ENCODE measurements at places on chromosomes 6 and 20.

DNA sequence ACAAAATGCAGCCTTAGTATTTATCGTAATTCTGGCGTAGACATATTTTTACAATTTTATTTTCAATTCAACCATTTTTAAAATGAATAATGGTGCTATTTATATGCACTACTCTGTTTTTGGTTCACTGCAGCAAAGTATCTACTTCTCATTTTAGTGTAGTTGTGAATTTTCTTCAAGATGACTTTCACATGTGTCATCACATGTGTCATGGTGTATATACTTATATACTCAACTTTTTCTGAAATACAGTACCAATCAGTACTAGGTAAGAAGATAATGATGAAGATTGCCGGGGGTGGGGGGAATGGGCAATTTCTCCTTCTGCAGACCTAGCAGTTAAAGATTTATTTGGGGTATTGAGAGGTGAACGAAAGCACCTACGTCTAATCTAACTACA lies 634.5 kb downstream of the PHF3 start:
- DNase-seq: no peak

DNA sequence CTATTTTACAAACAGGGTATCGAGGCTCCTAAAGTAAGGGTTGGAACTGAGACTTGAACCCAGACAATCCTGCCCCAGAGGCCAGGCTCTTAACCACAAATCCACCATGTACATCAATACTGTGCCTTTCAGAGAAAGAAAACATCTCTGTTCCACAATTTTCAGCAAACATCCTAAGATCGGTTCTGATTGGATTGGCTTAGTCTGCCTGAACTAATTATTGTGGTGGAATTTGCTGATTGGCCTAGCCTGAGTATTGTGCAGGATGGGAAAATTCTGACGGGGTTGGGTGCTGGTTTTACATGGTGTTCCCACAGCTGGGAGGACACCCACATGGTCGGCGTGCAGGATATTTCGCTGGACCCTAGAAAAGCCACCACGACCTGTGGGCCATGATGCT lies at the start of gene CLPSL1:
CLPSL1 (plus strand) TSS at position 301 of the 400 bp plus-strand sequence; CDS start at position 393, 92 bp downstream.
- no peak for DNase-seq

- DNase-seq: no peak
These were observed 104.8 kb upstream of the EYA4 start for GRCh38 chr6:133136177-133136880.

GRCh38 chr6:7787137-7787608 lies 61.3 kb downstream of the BMP6 start:
- no peak for DNase-seq

- no peak for DNase-seq
These were observed 32.3 kb downstream of the ID4 start for GRCh38 chr6:19869464-19869863.

DNA sequence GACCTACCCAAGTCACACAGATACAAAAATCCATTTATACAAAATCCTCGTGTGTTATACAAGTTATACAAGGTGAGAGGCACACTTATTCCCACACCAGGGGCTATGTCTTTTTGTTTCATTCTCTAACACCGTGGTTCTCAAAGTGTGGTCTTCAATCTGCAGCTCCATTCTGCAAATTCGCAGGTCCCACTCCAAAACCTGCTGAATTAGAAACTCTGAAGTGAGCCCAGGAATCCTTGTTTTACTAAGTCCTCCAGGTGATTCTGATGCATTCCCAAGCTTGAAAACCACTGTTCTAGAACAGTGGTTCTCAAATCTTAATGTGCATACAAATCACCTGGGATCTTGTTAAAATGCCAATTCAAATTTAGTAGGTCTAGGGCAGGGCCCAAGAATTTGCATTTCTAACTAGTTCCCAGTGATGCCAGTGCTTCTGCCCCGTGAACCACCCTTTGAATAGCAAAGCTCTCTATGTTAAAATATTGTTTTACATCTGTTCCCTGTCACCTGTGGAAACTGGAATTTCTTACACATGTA lies 35.1 kb downstream of the LRFN2 start:
- DNase-seq: no peak

DNA sequence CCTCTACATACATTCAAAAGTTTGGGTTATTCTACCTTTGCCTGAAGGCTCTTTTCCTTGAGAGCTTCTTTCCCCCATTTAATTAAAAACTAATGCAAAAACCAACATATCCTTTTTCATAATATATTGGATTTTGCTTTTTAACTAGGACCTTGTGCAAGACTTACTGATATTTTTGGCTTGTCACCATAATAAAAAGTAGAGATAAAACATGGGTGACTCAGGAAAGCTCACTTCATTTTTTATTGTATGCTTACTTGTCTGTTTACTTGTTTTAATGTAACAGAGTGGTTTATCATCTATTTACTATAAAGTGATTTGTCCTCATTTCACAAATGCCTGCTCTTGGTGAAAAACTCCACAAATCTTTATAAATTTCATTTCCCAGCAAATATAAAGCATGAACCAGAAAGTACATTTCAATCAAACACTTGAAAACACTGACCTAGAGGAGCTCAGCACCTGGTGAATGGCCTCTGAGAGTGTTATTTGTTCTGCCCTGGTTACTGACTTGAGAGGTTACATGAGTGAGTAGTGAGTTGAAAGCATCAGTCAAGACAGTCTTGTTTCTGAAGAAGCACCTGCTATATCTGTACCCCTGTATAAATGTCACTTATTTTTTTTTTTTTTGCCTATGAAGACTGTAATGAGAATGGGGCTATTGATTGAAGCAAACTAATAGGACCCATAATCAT lies 20.8 kb downstream of the ADGRG6 start:
- DNase-seq: no peak

GRCh38 chr6:10180138-10181074 lies 234.5 kb downstream of the TFAP2A start:
- no peak for DNase-seq

GRCh38 chr6:168951217-168951616 lies 302.4 kb downstream of the THBS2 start:
- DNase-seq: no peak

DNA sequence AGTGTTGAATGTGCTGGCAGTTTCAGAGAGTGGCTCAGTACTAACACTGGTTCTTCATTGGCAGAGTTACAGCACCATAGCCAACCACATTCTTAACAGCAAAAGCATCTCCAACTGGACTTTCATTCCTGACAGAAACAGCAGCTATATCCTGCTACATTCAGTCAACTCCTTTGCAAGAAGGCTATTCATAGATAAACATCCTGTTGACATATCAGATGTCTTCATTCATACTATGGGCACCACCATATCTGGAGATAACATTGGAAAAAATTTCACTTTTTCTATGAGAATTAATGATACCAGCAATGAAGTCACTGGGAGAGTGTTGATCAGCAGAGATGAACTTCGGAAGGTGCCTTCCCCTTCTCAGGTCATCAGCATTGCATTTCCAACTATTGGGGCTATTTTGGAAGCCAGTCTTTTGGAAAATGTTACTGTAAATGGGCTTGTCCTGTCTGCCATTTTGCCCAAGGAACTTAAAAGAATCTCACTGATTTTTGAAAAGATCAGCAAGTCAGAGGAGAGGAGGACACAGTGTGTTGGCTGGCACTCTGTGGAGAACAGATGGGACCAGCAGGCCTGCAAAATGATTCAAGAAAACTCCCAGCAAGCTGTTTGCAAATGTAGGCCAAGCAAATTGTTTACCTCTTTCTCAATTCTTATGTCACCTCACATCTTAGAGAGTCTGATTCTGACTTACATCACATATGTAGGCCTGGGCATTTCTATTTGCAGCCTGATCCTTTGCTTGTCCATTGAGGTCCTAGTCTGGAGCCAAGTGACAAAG lies 17.0 kb upstream of the ADGRF4 start:
- DNase-seq: no peak

DNA sequence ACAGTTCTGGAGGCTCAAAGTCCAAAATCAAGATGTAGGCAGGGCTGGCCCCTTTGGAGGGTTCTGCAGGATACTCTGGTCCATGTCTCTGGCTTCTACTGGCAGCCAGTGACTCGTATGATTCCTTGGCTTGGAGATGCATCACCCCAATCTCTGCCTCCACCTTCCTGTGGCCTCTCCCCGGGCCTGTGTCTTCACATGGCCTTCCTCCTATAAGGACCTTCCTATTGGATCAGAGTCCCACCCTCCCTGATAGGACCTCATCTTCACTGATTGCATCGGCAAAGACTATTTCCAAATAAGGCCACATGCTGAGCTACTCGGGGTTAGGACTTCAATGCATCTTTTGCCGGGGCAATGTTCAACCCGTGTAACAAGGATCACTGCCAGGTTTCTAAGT lies 509.0 kb downstream of the CD83 start:
- DNase-seq: no peak

DNA sequence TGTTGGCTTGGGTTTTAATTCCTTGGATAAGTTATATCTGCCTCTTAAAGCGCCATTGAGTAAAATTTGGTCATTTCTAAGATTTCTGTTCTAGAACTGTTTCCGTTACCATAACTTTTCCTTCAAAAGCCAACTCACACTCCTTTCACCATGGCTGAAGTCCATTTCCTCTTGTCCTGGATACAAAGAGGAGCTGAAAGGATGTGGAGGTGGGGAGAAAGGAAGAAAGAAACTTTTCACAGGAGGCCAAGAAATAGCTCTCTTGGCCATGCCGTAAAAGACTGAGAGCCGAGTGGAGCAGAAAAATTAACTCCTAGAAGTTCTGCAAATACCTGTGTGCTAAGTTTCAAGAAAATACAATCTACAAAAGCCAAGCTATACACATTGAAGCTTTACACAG lies 21.6 kb downstream of the GABBR1 start:
- no peak for DNase-seq

- DNase-seq: no peak
These were observed 40.7 kb downstream of the PYGB start for GRCh38 chr20:25288291-25289181.

- peak; percentile 8 for DNase-seq
These were observed 13.8 kb downstream of the RNF144B start for GRCh38 chr6:18400831-18401446.
